ENCODE measurements at places on chromosomes 2 and 18.

- no peak for DNase-seq
Observed at GRCh38 chr2:74436848-74437695, 4.7 kb downstream of the RTKN start.

GRCh38 chr2:96409820-96410164 lies 74.2 kb downstream of the NCAPH start:
- no peak for DNase-seq

DNA sequence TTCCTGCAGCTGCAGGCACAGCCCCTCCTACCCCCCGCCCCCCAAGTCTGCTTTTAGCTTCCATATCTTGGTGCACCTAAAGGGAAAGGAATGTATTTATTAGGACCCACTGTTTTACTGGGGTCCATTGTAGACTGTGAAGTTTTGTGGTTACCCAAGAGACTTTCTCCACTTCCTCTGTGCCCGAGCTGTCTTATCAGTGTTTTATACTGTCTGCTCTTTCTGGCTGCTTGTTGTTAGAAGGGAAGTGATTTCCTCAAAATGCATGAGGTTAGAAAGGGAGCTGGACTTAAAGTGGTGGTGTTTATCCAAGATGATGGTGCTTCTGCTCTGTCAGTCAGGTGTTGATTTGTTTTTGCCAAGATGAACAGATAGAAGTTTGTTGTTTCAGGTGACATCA lies 85.0 kb downstream of the PTH2R start:
- no peak for DNase-seq

- no peak for DNase-seq
Observed at GRCh38 chr2:240297256-240298116, 138.0 kb upstream of the GPC1 start.

- no peak for DNase-seq
Observed at GRCh38 chr2:14587119-14587518, 45.4 kb upstream of the LRATD1 start.

DNA sequence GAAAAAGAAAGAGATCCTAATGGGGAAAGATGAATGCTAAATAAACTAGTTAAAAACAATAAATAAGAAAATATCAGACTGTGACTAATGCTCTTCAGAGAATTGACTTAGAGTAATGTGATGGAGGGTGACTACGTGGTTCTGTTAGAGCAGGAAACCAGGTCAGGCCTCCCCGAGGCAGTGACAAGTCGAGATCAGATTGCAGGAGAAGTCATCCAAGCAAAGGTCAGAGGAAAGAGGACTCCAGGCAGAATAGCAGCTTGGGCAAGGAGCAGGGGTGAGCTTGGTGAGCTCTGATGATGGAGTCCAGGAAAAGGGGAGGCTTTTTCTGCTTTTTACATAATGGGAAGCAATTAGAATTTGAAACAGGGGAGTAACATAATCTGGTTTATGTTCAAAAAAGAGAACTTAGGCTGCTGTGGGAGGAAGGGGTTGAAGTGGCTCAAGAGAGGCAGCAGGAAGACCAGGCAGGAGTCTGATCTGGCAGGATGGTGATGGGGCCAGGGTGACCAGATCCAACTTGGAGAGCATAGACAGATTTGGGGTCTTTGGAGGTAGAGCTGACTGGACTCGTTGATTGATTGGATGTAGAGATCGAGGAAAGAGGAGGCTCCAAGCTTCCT lies 27.3 kb upstream of the ITGB6 start:
- DNase-seq: no peak

- no peak for DNase-seq
Observed at GRCh38 chr2:12419803-12420202, 296.9 kb upstream of the TRIB2 start.

GRCh38 chr2:29951576-29951975 lies 30.2 kb upstream of the ALK start:
- no peak for DNase-seq

DNA sequence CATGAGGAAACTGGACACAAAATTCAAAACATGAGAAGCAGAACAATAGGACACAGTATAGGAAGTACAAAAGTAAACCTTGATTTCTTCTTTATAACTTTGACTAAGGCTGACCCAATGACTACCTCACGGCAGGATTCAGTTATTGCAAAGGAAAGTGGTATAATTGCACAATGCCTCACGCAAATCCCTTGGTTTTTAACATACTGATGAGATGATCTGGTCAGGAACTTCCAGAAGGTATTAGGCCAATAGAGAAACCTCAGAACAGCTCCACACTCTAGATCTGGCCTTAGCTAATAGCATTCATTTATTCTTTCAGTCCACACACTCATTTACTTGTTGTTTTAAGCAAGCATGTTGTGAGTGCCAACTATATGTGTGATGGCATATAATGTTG lies 1526.9 kb upstream of the ACVR2A start:
- DNase-seq: no peak

- peak; percentile 20 for DNase-seq
Observed at GRCh38 chr2:203225423-203226039, 13.3 kb upstream of the CYP20A1 start.
